AG09319 (cell line): ENCODE measurements at places on chromosomes 11 and 22.

DNA sequence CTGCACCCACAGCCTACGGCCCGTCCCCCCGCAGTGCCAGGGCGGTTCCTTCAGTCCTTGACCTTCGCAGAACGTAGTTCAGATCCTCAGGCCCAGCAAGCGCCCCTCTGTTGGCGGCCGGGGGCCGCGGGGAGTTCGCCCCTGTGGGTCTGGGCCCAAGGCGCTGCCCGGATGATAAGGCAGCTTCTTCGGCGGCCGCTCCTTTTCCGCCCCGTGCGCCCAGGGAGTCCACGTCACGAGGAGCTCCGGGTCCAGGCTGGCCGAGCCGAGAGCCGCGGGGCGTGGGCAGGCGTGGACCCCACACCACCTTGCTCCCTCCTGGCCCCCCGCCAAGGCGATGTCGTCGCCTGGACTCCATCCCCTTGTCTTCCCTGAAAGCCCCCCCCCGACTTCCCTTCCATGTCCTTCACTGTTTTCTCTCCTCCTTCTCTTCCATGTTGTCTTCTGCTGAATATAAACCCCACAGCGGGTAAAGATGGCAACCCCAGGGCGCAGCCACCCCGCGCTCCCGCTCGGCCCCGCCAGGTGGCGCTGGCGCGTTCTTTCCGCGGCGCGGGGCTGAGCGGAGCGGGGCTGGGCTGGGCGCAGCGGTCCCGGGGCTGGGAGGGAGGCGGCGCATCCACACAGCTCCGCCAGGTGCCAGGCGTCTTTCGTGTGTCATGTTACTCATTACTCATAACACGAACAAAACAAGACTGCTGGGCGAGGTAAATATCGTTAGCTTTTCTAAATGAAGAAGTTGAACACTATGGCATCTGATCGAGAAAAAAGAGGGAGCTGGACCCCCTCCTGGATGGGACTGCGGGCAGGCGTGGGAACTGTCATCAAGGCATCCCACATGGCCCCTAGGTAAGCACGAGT, 321.0 kb downstream of the NTM start:
- no peak for DNase-seq

GRCh38 chr11:111372538-111372937, 6.5 kb downstream of the POU2AF1 start:
- DNase-seq: no peak

- no peak for DNase-seq
These were observed 602 bp upstream of the AQP11 start for GRCh38 chr11:77589181-77589520.

GRCh38 chr11:13137844-13138301, 128.8 kb downstream of the RASSF10 start:
- DNase-seq: no peak

DNA sequence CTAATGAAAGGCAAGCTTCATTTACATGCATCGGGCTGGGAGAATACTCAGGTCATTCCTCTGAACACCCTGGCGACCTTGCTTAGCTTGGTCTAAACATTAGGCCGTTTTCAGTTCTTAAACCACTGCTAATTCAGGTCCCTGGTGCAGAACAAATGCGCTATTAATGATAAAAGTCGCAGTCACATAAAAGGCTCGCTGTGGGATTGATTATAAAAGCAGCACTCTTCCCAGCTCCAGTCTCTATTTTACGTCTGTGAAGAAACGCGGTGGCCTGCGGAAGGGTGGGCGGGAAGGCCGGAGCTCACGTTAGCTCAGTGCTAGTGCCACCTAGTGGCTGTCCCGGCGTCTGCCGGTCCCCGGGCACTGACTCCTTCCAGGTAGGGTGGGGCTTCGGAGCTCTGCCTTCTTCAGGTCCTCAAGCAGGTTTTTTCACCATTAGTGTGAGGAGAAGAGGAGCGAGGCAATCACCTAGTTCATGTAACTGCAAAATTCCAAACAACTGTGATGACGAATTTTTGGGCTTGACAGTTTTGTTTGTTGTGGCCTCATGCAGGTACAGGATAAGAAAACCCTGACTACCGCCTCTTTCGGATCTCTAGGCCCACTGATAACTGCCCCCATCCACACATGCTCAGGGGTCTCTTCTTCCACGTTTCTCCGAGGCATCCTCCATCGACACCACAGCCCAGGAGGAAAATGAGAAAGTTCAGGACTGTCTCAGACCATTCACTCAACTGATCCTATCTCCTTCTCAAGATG, 66.5 kb upstream of the CLMP start:
- DNase-seq: no peak

GRCh38 chr11:116459185-116460045, 313.4 kb downstream of the BUD13 start:
- DNase-seq: no peak

DNA sequence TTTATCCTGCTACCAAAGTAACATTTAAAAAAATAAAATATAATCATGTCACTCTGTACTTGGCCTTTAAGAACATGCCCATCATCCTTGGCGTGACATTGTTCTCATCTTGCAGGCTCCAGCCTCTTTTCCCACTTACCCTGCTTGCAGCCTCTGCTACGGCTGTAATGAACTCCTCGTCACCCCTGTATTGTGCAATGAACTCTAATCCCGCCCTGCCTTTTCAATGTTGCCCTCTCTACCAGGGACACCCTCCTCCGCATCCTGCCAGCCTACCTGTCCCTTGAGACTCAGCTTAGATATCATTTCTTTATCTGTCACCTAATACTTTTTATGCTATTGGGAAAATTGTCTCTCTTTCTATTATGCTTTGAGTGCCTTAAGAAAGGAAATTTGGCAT, 12.6 kb upstream of the MMP20 start:
- no peak for DNase-seq

GRCh38 chr22:48299801-48300200, 1527.9 kb downstream of the BRD1 start:
- DNase-seq: no peak

DNA sequence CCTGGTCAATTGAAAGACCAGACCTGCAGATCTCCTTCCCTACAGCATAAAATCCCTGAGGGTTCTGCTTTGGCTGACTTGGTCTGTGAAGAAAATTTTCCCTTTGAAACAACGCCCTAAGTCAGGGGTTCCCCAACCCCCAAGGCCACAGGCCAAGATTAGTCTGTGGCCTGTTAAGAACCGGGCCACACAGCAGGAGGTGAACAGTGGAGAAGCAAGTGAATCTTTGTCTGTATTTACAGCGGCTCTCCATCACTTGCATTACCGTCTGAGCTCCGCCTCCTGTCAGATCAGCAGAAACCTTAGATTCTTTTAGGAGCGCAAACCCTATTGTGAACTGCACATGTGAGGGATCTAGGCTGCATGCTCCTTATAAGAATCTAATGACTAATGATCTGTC, 38.2 kb downstream of the CCDC83 start:
- no peak for DNase-seq
